Pancreas (tissue), 10 donors: ENCODE measurements at places on chromosomes 1 and 21. TPM values are rescaled to one million over a fixed set of nuclear protein-coding genes. Genes with fewer than 3 reads are reported as not detected.

TMOD4 gene
- polyA plus RNA-seq, result not detected

OR10J4 gene
- not detected for polyA plus RNA-seq

TMEM39B gene
- polyA plus RNA-seq, result 11.8 TPM

LMX1A gene
- not detected for polyA plus RNA-seq

UBXN11 gene
- polyA plus RNA-seq, result 61.6 TPM

WDR77 gene
- polyA plus RNA-seq, result 10.6 TPM

SLAMF7 gene
- 0.34 TPM for polyA plus RNA-seq

CFHR3 gene
- not detected for polyA plus RNA-seq

CFHR1 gene
- polyA plus RNA-seq, result not detected

ASTN1 gene
- 0.77 TPM for polyA plus RNA-seq

SEMA6C gene
- 18.0 TPM for polyA plus RNA-seq

GRIK1 gene
- not detected for polyA plus RNA-seq

SLC45A1 gene
- polyA plus RNA-seq, result 1.8 TPM

AQP10 gene
- 0.07 TPM for polyA plus RNA-seq

LRRIQ3 gene
- polyA plus RNA-seq, result 0.77 TPM

TNFRSF25 gene
- polyA plus RNA-seq, result 26.7 TPM

OTUD7B gene
- polyA plus RNA-seq, result 2.6 TPM

TMCC2 gene
- 4.3 TPM for polyA plus RNA-seq

HPCA gene
- polyA plus RNA-seq, result 1.1 TPM

GJA4 gene
- 4.0 TPM for polyA plus RNA-seq

LYSMD1 gene
- 4.5 TPM for polyA plus RNA-seq

RABGAP1L gene
- 18.0 TPM for polyA plus RNA-seq

OR2M3 gene
- under 0.01 TPM for polyA plus RNA-seq

LDLRAD1 gene
- polyA plus RNA-seq, result not detected

CFHR4 gene
- not detected for polyA plus RNA-seq

SPTA1 gene
- 0.09 TPM for polyA plus RNA-seq

EXO5 gene
- 3.2 TPM for polyA plus RNA-seq

POGZ gene
- polyA plus RNA-seq, result 45.6 TPM

CTXND2 gene
- not detected for polyA plus RNA-seq

KRTAP26-1 gene
- polyA plus RNA-seq, result not detected

TRPM2 gene
- 5.0 TPM for polyA plus RNA-seq

CFHR5 gene
- not detected for polyA plus RNA-seq

MEX3A gene
- polyA plus RNA-seq, result 0.76 TPM

LYPD8 gene
- not detected for polyA plus RNA-seq
